ENCODE measurements at places on chromosomes 7 and 10.

GRCh38 chr10:22988581-22989360 lies 60.9 kb downstream of the ARMC3 start:
- peak; percentile 46 for DNase-seq

DNA sequence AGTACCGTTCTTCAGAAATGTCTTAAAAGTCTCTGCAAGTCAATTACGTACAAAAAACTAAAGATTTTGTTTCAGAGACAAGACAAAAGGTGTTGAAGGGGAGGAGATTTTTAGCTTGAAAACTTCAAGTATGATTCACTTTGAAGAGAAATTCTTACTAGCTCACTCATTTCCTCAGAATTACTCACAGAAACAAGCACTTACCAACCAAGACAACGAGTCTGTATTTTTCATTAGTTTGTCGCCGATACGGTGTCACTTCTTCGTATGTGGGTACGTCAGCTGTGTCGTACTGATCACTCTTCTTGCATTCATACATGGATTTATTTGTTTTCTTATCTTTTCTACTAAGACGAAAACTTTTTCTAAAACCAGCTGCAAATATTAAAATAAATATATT lies 90.6 kb upstream of the ODAD2 start:
- no peak for DNase-seq

GRCh38 chr10:30902621-30903396 lies 128.9 kb downstream of the ZNF438 start:
- DNase-seq: no peak

- DNase-seq: no peak
Observed at GRCh38 chr7:25754333-25754732, 397.7 kb upstream of the NFE2L3 start.

- no peak for DNase-seq
Observed at GRCh38 chr10:36393801-36394200, 731.6 kb upstream of the ANKRD30A start.

- DNase-seq: no peak
Observed at GRCh38 chr7:28088032-28088431, 92.6 kb downstream of the JAZF1 start.

- DNase-seq: no peak
Observed at GRCh38 chr10:78819361-78820006, 249.3 kb upstream of the ZMIZ1 start.

DNA sequence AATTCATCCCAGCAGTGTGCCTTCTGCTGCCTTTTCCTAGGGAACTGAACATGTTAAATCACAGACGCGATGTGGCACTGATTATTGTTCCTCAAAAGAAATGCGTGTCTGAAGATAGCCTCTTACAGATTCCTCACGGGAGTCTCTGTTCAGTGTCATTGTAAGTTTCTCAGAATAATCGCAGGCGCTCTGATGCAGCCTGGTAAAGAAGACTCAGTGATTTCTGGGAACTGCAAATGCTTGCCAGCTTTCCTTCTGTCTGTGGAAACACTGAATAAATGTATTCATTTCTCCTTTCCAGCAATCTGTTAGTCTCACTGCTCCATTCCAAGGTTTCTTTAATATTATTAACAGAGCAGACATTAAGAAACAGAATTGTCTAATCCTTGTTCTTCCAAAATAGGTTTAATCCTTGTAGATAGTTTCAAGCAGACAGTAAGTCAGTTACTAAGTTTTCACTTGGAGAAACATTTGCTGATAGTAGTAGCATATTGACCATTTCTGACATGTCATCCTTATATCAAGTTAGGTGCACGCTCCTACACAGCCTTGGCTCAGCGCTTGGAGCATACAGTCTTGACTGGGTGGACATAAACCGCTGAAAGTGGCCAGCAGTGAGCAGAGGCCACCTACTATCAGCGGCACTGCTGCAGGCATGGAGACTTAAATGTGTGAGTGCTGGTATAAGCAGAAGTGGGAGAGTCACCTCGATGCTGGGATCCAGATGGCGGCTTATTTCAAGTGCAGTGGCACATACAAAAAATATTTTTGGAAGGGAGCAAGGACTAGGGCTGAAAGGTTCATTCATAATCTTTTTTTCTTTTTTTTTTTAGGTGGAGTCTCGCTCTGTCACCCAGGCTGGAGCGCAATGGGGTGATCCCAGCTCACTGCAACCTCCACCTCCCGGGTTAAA lies 27.7 kb downstream of the MMRN2 start:
- no peak for DNase-seq

- DNase-seq: no peak
Observed at GRCh38 chr7:116329686-116330503, 119.6 kb downstream of the TES start.

Data from NCI-H2081 (cell line).